Kidney tubule cell (primary cell): ENCODE measurements at places on chromosomes 7 and 10.

GRCh38 chr7:39504963-39505362 lies 61.2 kb upstream of the YAE1 start:
- peak; percentile 95 for DNase-seq

DNA sequence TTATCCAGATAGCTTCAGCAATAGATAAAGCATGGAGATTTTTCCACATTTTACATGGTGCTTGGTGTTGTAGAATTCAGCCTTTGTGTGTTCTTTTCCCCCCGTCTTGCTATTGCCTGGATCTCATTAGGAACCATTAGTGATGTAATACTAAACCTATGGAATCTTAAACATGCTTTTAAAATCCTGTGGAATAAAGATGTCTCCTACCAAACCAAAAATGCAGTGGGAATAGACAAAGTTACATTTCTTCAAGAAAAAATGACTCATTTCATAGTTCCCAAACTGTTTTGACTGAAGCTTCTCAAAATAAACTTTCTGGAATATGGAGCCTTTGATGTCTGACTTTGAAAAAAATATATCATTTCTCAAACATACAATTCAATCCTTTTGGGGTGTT lies 44.0 kb downstream of the CALD1 start:
- no peak for DNase-seq

GRCh38 chr10:12909836-12910185 lies 91.7 kb downstream of the CCDC3 start:
- no peak for DNase-seq

DNA sequence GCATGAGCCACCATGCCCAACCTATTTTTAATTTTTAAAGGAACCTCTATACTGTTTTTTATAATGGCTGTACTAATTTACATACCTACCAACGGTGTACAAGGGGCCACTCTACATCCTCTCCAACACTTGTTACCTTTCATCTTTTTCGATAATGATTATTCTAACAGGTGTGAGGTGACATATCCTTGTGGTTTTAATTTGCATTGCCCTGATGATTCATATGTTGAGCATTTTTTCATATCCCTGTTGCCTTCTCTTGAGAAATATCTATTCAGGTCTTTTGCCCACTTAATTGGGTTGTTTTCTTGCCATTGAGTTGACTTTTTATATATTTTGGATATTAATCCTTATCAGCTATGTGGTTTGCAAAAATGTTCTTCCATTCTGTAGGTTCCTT lies 167.0 kb downstream of the CTTNBP2 start:
- DNase-seq = peak; percentile 80

- peak; percentile 3 for DNase-seq
Measured at GRCh38 chr7:92057375-92057774, 76.9 kb downstream of the CYP51A1 start.

DNA sequence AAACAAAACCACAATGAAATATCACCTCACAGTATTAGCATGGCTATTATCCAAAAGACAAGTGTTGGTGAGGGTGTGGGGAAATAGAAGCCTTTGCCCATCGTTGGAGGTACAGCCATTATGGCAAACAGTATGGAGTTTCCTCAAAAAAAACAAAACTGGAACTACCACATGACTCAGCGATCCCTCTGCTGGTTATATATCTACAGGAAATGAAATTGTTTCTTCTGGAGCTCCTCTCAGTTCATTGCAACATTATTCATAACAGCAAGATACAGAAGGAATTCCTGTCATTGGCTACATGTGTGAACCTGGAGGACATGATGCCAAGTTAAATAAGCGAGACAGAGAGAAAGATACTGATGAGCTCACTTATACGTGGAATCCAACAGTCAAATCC lies 2.4 kb upstream of the UBE3C start:
- DNase-seq = peak; percentile 73

- no peak for DNase-seq
Measured at GRCh38 chr7:28177836-28178235, 2.8 kb downstream of the JAZF1 start.

DNA sequence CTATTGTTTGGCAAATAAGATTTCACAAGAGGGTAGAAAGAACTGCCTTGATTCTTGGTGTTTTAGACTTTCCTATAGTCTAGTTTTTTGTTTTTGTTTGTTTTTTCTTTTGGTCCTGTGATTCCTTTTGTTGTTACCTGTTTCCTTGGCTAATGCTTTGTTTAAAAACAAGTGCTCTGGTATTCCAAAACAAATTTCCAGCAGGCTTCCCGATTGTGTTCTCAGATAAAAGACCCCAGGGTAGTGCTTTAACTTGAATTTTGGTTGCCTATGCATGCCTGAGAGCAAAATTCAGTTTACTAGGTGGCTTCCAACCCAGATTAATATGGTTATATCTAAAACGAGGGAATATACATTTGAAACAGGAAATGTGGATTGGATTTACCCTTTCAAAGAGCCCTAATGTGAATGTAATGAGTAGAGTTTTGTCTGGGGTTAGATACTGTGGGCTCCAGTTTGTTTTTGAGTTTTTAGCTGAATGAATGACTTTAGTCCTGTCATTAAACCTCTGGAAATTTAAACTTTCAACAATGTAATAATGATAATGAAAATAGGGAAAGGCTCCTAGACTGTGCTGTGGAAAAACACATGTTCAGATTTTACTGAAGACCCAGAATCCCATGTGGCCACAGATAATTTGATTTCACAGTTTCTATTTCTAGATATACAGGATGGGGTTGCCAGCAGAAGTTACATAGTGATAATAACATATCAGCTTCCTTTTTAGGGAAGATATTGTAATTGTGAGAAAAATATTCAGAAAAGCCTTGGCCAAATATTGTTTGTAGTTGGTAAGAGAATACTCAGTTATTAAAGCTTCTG lies 23.9 kb downstream of the AUTS2 start:
- no peak for DNase-seq

DNA sequence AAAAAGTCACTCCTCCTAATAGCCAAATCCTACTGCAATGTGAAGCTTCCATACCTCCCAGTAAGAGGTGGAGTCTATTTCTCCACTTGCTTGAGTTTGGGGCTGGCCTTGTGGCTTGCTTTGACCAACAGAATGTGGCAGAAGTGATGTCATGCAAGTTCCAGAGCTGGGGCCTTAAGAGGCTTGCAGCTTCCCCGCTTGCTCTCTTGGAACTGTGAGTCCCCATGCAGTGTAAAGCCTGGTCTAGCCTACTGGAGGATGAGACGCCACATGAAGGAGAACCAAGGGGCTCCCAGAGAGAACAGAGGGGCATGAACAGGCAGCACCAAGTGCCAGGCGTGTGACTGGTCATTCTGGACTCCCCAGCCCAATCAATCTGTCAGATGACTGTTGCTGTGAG lies 58.6 kb upstream of the OPALIN start:
- DNase-seq = peak; percentile 81

DNA sequence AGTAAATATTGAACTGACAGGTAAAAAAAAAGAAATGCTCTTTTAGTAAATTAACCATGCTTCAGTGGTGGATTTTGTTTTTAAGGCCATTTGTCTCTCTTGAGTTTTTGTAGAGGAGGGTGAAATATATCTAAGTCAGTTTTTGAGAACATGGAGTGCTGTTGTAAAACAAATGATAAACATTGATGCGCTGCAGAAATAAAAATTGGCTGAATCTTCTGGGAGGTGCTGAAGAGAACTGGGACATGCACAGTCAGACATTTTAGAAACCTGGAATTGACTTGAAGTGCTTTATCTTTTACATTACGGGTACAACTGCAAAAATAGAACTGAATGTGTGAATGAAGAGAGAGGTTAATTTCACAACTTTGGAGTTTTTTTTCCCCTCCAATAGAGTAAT lies 203.0 kb upstream of the HDAC9 start:
- no peak for DNase-seq

- no peak for DNase-seq
Measured at GRCh38 chr10:55509168-55509567, 708.1 kb upstream of the PCDH15 start.

- DNase-seq = no peak
Measured at GRCh38 chr7:108157606-108158335, 27.6 kb upstream of the LAMB4 start.

DNA sequence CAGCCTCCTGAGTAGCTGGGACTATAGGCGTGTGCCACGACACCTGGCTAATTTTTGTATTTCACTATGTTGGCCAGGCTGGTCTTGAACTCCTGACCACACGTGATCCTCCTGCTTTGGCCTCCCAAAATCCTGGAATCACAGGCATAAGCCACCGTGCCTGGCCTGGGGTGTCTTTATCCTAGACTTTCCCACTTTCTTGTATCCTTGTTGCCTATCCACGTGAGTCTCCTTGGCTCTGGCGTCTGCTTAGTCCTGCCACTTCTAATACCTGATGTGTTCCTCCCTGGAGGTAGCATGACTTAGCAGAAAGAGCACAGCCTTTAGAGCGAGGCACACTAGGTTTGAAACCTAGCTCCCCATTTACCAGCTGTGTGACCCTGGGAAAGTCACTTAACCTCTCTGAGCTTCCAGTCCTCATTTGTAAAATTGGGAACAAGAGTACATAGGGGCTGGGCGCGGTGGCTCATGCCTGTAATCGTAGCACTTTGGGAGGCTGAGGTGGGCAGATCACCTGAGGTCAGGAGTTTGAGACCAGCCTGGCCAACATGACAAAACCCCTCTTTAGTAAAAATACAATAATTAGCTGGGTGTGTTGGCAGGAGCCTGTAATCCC lies 344.6 kb downstream of the TYW1 start:
- DNase-seq = no peak

GRCh38 chr10:124039483-124040013 lies 53.9 kb downstream of the CHST15 start:
- DNase-seq = no peak

- peak; percentile 61 for DNase-seq
Measured at GRCh38 chr7:106392590-106392989, 107.8 kb upstream of the NAMPT start.

- no peak for DNase-seq
Measured at GRCh38 chr10:6123532-6123931, 34.7 kb downstream of the RBM17 start.

DNA sequence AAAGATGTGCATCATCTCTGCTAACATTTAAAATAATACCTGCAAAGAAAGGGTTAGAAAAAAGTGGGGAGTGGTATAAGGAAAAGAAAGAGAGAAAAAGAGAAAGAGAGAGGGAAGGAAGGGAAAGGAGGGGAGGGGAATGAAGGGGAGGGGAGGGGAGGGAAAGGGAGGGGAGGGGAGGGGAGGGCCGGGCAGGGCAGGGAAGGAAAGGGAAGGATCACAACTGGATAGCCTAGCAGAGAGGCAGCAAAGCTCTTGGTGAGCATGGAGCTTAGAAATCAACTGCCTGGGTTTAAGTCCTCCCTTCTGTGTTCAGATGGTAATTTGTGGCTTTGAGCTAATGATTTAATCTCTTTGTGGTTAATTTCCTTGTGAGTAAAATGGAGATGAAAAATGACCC lies 5.4 kb upstream of the FAM237B start:
- no peak for DNase-seq

GRCh38 chr10:69856601-69857166 lies 55.0 kb downstream of the COL13A1 start:
- DNase-seq = no peak

DNA sequence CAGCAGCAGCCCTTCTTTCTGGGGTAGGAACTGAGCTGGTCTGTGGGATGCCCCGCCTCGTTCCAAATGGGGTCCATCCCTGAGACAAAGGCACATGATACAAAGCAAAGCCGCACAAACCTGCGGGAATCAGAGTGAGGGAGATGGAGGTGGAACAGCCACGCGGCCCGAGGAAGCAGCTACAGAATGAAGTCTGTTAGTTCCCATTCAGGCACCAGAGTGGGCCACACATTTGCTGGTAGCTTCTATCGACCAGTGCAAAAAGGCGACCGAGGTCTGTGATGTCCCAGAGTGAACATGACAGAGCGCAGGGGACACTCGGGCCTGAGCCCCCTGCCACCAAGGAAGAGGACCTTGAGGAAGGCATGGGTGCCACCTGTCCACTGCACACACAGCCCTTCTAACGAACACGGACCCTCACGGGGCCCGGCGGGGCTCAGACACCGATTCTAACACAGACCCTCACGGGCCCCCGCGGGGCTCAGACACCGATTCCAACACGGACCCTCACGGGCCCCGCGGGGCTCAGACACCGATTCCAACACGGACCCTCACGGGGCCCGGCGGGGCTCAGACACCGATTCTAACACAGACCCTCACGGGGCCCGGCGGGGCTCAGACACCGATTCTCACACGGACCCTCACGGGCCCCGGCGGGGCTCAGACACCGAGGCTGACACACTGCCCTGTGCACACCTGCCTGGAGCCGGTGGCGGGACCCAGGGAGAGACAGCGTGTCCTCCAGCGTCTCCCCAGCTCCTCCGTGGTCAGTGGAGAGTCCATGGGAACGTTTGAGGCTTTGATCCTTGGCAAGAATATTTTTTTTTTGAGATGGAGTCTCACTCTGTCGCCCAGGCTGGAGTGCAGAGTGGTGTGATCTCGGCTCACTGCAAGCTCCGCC lies 32.8 kb upstream of the FAM20C start:
- no peak for DNase-seq

DNA sequence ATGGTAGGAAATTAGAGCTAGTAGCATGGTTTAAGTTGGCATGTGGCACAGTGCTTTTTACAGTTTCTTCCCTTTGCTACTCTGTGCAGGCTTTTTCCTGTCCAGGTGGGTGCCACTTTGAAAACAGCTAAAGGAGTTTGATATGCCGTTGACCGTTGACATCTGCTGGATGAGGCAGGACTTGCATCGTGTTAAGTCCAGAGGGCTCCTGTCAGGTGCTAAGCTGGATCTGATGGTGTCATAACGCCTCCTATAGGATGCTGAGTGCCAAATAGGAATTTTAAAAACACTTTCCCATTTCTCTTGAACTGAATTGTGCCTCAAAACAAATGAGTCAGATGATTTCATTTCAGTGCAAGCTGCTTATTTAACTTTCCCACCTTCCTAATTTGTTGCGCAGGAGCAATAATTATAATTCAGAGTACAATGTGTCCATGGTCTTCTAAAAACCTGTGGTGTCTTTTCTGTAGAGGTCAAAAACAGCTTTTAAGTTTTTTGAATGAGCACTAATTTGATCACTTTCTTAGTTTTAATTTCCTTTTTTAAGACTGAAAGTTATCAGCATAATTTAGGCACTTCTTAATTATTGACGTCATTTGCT lies 178.3 kb downstream of the CDCA7L start:
- peak; percentile 78 for DNase-seq

DNA sequence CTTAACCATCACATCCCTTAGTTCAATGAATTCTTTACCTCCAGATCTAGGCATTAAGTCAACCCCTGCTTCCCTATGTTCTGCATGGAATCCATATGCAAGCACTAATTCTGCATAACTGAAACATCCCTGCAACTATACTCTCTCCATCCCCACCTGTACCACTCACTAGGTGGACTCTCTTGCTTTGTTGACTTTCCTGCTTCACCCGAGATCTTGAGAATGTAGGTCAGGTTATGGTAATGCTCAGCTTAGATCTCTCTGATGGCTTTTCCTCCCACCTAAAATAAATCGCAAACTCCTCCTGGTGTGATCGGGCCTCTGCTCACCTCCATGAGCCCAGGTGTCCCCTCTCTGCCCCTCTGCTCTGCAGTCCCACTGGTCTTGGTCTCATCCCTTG lies 92.4 kb upstream of the ADAM12 start:
- DNase-seq = no peak

GRCh38 chr10:130491693-130492050 lies 355.5 kb downstream of the GLRX3 start:
- no peak for DNase-seq

GRCh38 chr10:90993340-90993739 lies 72.5 kb upstream of the ANKRD1 start:
- DNase-seq = no peak

GRCh38 chr10:77386838-77387237 lies 250.8 kb downstream of the KCNMA1 start:
- peak; percentile 46 for DNase-seq
